ENCODE measurements at places on chromosomes 16 and 17.

- no peak for DNase-seq
Measured at GRCh38 chr16:83214671-83215070, 587.9 kb downstream of the CDH13 start.

DNA sequence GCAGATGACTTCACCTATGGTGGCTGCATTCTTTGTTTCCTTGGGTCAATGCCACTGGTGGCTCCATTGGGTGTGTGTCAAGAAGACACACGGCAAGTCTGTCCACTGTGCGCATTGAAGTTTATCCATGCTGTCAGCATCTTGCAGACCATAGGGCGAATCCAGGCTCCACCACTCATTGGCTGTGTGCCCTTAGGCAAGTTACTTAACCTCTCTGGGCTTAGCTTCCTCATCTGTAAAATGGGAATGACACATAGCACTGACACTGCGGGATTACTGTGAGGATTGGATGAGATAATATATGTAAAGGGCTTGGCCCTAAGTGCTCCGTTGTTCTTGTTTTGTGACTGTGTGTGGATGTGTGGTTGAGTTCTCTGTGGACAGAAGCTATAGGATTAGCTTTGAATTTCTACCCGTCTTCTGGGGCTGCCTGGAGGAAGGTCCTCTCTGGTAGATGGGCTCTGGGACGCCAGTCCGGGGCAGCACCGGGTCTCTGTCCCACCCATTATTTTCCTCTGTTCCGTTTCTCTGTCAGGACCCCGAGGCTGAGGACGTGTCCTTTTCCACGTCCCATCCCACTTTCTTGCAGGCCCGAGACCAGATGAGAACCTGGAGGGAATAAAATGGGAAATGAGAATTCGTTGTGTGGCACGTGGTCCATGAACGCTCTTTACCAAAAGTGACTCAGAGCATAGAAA, 178.4 kb downstream of the IRF8 start:
- no peak for DNase-seq

GRCh38 chr16:54930005-54930868, at the start of gene IRX5:
TSS of gene IRX5 (plus strand) at chr16:54930865. CDS start at chr16:54931199, 334 bp downstream.
- peak; percentile 40 for DNase-seq

DNA sequence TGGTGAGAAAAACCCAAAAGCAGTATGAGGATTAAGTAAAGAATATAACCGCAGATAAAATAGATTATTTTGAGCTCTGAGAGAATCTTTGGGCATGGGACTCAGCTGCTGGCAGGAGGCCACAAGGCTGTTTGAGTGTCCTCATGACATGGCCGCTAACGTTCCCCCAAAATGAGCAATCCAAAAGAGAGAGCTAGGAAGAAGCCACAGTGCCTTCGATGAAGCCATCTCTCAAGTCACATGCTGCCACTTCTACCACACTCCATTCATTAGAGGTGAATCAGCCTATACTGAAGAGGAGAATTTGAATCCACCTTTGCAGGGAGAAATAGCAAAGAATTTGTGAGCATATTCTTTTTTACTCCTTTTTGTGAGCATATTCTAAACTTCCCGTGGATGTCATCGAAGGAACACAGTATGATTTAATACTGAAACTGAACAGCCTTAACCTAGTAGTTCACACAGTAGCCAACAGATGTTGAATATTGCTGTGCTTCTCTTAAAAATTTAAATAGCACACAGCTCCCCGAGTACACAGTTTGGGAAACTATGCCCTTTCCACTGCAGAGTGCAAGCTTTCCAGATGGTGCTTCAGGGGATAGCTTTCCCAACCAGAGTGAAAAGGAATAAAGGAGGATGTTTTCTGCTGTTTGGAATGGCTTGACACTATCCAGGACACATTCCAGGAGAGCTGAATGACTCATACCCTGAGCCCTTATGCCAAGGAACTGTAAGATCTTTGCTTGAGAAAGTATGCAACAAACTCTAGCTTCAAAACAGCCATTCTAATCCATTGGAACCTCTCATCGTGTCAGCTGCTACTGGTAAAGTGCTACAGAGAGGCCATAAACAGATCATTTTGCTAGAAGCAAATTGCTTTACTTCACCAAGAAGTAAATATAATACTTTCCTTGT, 33.9 kb downstream of the ANKFY1 start:
- peak; percentile 72 for DNase-seq

GRCh38 chr17:74822335-74822938, 37.2 kb downstream of the GRIN2C start:
- no peak for DNase-seq

DNA sequence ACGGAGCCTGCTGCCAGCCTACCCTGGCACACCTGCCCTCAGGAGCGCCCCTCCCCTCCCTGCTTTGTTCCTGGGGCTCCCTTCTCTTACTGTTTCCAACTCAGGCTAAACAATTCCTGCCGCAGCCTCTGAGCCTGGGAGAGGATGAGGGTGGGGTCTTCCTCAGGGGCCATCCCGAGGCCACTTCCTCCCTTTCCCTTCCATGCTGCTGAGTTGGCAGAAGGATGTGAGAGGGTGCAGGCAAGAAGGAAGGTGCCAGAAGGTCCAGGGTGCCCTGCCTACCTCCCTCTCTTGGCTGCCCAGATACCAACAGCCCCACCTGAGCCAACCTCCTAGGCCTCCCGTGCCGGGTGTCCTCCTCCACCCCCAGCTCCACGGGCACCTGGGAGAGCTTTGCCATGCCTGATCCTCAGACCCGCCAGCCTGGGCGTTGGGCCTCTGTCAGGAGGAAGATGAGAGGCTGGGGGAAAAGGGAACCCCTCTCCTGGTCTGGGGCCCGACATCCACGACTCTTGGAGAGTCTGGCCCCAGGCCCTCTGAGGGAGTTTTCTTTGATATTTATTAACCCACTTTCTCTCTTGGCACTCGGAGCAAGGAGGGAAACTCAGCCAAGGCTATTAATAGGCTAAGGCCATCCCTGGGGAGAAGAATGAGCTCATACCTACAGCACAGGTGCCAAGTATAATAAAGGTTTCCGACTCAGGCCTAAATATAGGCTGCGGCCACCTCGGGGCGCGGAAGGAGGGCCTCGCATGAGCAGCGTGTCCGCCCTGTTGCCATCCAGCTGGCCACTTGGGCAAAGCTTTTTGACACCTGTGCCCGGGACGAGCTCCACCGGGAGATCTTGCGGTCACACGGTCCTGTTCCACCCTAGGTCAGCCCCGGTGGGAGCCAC, 232.0 kb downstream of the ENGASE start:
- no peak for DNase-seq

GRCh38 chr17:66268247-66268927, 34.0 kb upstream of the PRKCA start:
- DNase-seq: no peak

DNA sequence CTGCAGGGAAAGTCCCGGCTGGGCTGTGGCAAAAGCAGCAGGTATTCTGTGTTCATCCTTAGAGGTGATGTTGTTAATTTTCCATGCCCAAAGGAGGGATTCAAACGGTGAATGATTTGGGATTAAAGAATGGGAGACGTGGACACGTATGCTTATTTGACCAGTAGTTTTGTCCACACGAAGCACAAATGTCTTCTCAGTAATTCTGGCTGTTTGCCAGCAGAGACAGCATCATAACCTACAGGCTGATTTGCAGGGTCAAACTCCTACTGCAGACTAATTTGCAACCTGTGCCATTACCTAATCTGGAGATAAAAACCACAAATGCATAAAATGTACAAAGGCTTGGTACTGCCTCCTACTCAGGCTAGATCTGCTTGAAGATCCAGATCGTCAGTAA, 14.1 kb downstream of the MTHFSD start:
- DNase-seq: no peak

DNA sequence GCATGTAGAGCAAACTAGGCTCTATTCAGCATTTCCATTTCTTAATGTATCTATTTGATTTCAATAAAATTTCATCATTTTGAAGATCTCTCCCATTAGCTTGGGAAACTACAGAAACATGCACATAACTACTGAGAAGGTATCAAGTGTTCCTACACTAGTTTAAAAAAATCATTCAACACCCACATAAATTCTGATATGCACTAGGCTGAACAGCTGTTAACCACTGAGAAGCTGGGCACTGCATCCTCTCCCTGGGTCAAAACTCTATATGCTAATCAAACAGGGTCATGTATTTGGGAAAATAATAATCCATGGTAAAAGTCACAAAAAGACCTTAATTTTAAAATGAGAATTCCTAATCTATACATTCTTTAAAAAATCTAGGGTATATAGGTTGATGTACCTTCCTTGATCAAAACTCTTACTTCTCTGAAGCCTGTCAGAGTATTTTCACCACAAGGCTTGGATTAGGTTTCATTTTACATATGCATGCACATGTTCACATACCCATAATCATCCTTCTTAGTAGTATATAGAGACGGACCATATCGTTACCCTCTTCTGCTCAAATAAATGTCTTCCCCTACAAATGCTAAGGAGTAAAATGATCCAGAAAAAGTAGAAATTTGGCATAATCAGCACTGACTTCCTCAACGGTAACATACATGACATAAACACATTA, 57.2 kb downstream of the KANSL1 start:
- no peak for DNase-seq

- no peak for DNase-seq
Measured at GRCh38 chr17:58427807-58428206, 10.5 kb upstream of the RNF43 start.

DNA sequence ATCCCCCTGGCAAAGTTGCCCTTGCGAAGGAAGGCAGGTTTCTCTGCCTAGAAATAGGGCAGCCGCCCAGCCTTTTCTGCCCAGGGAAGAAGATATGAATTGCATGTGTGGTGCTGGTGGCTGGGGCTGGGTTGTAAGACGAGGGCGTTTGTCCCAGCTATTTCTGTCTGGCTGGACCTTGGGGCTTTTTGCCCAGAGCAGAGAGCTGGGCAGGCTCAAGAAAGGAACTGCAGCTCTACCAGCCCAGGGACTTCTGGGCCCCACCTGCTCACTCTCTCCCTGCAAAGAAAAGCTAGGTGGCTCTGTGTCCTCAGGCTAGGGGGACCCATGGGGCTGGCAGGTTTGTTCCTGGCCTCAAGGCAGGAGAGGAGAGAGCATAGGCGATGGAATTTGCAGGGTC, 586 bp downstream of the CACNG1 start:
- no peak for DNase-seq

- DNase-seq: no peak
Measured at GRCh38 chr16:71464231-71464630, 2.2 kb upstream of the ZNF23 start.

DNA sequence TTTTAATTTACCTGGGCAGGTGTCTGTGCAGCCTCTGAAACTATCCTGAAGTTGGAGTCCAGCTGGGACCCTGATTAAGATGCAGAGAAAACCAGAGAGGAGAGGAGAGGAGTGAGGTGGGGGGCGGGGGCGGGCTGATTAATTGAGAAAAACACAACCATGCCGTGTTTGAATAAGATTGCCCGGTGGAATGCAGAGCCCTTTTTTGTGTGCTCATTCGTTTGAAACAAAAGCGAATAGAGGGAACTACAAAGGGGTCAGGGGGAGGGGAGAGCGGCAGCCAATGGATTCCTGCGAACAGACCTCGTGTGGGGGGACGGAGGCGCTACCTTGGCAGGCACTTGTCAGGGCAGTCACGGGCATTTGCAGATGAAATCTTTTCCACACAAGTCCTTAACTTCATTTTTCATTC, 355.8 kb downstream of the SOX9 start:
- DNase-seq: no peak

DNA sequence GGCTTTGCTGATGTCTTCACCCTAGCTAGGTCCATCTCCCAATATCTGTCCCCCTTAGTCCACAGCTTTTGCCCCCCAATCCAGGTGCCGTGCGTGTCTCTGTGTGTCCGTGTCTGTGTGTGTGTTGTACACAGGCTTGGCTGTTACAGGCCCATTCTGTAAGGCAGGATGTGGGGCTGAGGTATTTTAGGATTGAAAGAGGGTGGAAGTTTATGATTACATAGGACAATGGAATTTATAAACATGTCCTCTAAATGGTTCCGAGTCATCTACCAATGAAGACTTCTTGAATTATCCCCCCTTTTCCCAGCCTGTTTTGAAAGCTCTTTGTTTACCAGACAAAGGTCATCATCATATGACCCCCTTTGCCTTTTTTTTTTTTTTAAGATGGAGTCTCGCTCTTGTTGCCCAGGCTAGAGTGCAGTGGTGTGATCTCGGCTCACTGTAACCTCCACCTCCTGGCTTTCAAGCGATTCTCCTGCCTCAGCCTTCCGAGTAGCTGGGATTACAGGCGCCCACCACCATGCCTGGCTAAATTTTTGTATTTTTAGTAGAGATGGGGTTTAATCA, 21.9 kb downstream of the ACE start:
- DNase-seq: no peak

- DNase-seq: no peak
Measured at GRCh38 chr17:41178341-41178740, 320 bp upstream of the KRTAP4-2 start.

DNA sequence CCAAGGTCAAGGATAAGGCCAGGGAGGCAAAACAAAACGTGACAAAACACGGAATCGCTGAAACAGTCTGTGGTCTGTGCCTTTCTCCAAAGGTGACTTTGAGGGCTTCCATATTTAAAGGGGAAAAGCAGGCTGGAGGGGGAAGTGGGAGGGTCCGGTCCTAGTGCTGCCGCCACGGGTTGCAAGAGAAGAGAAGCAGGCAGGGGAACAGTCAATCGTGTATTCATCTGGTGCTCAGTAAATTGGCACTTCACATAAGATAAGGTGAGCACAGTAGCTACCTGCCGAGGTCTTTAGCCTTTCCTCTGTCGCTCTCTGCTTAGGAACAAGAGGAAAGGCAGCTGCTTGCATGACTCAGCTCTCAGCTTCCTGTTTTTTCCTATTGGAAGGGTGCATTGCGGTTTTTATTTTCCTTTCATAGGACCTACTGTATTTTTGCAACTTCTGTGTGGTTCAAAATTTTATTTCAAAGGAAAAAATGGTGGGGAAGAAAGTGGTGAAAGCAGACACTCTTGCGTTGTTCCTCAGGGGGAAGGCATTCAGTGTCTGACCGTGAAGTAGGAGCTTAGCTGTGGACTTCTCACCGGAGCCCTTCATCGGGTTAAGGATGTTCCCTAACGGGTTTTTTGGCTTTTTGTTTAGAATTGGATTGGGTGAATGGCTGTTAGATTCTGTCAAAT, 7.1 kb upstream of the LGALS3BP start:
- no peak for DNase-seq

DNA sequence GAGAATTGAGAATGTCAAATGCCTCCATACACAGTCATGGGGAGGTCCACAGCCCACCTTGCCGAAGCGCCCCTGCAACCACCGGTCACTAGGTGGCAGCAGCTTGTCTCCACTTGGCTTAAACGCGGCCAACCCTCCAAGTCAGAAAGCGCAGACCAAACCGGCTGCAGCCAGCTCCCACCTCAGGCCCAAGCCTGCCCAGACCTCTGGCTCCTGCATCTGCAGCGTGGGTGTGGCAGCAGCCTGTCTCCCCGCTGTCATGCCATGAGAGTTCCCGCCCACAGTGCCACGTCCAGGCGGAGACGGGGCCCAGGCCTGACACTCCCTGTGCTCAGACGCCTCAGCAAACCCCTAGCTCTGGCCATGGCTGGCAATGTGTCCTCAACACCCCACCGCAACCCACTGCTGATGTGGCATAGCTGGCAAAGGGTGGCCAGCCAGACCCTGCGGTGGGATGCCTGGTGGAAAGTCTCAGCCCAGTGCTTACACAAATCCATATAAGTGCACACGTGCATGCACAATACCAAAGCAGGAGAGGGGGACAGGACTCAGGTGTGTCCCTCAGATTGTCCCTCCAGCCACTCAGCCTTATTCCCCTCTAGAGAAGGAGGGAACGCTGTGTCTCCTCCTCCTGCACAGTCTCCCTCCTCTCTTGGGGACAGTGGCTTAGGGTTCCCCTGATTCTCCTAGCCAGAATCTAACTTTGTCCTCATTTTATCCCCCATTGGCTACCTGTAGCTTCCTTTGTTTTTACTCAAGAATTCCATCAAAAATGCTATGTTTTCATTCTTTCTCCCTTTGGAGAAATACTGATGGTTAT, 10.9 kb downstream of the COPZ2 start:
- DNase-seq: peak; percentile 83

GRCh38 chr17:31582151-31582907, 190.9 kb downstream of the RAB11FIP4 start:
- no peak for DNase-seq

Data from tibial nerve (tissue), 4 donors.